ENCODE measurements at places on chromosomes 7 and 10. TPM values are rescaled to one million over a fixed set of nuclear protein-coding genes. Genes with fewer than 3 reads are reported as not detected.

Gene KLLN
- total RNA-seq = 0.48 TPM

Gene TRAPPC14
- 12.4 TPM for total RNA-seq

Gene MMRN2
- 0.40 TPM for total RNA-seq

Gene SLC26A4
- total RNA-seq = 0.14 TPM

Gene MINDY3
- total RNA-seq = 14.0 TPM

Gene DNA2
- 8.4 TPM for total RNA-seq

Gene FLNC
- total RNA-seq = 3.4 TPM

Gene VPS41
- 24.9 TPM for total RNA-seq

Gene GATA3
- total RNA-seq = 4.4 TPM

Gene A1CF
- total RNA-seq = 0.13 TPM

Gene MYO1G
- 0.27 TPM for total RNA-seq

Gene TFR2
- total RNA-seq = 2.5 TPM

Gene CELF2
- total RNA-seq = 0.02 TPM

Gene LIPM
- total RNA-seq = not detected

Gene RPEL1
- 0.07 TPM for total RNA-seq

Gene VAX1
- 1.2 TPM for total RNA-seq

Gene TBXAS1
- 15.6 TPM for total RNA-seq

Gene ANKRD16
- 8.0 TPM for total RNA-seq

Gene STAG3
- total RNA-seq = 0.18 TPM

Gene ASIC3
- 9.9 TPM for total RNA-seq

Gene RBM20
- total RNA-seq = 3.9 TPM

Gene RAPGEF5
- total RNA-seq = 0.06 TPM

Gene NOS3
- 0.58 TPM for total RNA-seq

Gene PNLIP
- total RNA-seq = 0.28 TPM

Gene MKX
- not detected for total RNA-seq

Gene TUBAL3
- 0.31 TPM for total RNA-seq

Gene HYAL4
- not detected for total RNA-seq

Gene GPNMB
- 3.1 TPM for total RNA-seq

Gene RNF148
- not detected for total RNA-seq

Gene SPDYE8
- not detected for total RNA-seq

Gene LRIT1
- not detected for total RNA-seq

Gene DKK1
- 408 TPM for total RNA-seq

Gene PCLO
- 1.5 TPM for total RNA-seq

Gene C10orf62
- 0.08 TPM for total RNA-seq

Gene AFAP1L2
- total RNA-seq = 24.0 TPM

Gene RSPH10B2
- 0.07 TPM for total RNA-seq

Gene PLOD3
- 82.6 TPM for total RNA-seq

Gene TDRD1
- total RNA-seq = not detected

Gene MRPS33
- 108 TPM for total RNA-seq

Gene HOXA1
- total RNA-seq = 2.1 TPM

Gene ADARB2
- total RNA-seq = 0.17 TPM

Gene CHN2
- 0.58 TPM for total RNA-seq

Gene PRKCQ
- 4.1 TPM for total RNA-seq
